ENCODE measurements at places on chromosomes 6 and 20.

GRCh38 chr20:62825333-62825985 is 8.6 kb downstream of the COL9A3 start:
- DNase-seq = no peak

- no peak for DNase-seq
These were observed 8.7 kb downstream of the SLC17A5 start for GRCh38 chr6:73644941-73645591.

DNA sequence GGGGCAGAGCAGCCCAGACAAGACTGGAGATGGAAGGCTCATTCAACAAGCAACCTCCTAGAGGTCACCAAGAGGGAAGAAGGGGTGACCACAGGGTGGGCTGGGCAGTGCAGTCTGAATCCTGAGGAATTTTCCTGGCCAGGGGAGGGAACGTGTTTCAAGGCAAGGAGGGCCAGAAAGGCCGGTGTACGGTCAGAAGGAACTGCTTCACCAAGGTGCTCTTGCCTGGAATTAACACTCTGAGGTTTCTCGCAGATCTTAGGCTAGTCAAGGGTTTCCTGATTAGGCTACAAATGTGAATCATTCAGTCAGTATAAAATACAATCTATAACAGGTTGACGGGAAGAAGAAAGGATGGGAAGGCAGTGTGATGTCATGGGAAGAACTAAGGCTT is 199.3 kb downstream of the LRFN2 start:
- DNase-seq = no peak

GRCh38 chr6:87965806-87966205 is 81.8 kb upstream of the SPACA1 start:
- no peak for DNase-seq

- DNase-seq = no peak
These were observed 196.3 kb downstream of the CDH4 start for GRCh38 chr20:61448386-61448785.

DNA sequence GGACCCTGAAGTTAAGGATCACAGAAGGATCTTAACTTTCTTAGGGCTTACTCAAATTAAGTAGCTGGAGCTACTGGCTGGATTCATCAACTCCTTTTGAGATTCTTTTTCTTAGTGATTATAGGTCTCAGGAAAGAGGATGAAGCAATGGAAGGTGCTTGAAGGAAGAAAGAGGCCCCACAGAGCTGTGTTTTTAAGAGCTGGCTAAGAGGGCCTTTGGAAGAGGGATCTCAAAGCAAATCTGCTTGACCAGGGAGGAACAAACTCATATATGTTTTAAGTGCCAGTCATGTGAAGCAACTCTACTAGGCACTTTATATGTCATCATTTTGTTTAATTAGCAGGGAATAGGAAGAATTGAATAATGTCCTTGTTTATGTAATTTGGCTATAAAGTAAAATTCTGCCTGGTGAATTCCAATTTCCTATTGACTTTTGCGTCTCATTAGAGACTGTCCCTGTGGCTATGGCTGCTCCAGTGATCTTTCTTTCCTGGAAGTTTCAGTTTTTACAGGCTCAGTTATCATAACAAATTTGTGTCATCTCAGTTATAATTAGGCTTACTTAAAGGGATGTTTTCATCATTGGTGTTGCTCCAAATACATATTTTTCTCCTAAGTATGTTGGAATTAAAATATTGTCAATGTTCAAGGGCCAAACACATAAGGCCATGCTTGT is 222.8 kb upstream of the CITED2 start:
- DNase-seq = no peak

- no peak for DNase-seq
These were observed 16.5 kb upstream of the NNAT start for GRCh38 chr20:37504404-37505096.

DNA sequence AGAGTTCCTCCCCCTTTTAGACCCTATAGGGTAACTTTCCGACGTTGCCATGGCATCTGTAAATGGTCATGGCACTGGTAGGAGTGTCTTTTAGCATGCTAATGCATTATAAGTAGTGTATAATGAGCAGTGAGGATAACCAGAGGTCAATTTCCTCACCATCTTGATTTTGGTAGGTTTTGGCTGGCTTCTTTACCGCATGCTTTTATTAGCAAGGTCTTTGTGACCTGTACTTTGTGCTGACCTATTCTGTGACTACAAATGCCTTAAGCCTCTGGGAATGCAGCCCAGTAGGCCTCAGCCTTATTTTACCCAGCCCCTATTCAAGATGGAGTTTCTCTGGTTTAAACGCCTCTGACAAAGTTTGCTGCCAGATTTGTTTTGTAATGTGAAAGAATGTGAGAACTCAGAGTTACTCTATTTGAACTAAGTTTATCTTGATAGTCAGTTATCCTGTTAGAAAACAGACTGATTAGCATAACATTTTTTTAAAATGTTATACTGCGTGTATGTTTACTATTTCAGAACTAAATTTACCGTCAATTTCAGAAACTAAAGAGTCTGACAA is 111.3 kb upstream of the PRSS16 start:
- DNase-seq = no peak

- DNase-seq = no peak
These were observed 40.0 kb upstream of the KCNK16 start for GRCh38 chr6:39362487-39362865.

- no peak for DNase-seq
These were observed 549 bp downstream of the ANKRD6 start for GRCh38 chr6:89433252-89434149.

- peak; percentile 18 for DNase-seq
These were observed 19.2 kb downstream of the C6orf62 start for GRCh38 chr6:24699521-24700359.

DNA sequence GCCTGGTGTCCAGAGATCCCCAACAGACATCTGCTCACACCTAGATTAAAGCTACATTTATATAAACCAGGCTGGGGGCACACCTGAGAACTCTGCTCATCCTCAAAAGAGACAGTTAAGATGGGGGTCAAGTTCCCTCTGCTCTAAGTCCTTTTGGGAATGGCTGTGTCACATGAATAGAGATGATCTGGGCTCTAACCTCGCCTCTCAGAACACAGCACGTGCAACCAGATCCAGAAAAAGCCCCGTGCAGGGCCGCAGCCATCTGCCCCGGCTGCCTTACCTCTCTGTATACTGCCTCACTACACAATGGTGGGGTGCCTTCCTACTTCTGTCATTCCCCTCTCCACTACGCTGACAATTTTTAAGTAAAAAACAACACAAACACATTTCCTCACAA is 5.9 kb downstream of the MTCH1 start:
- no peak for DNase-seq

GRCh38 chr6:107284805-107285204 is 169.5 kb upstream of the BEND3 start:
- no peak for DNase-seq
